ENCODE measurements at places on chromosomes 11 and 22.

DNA sequence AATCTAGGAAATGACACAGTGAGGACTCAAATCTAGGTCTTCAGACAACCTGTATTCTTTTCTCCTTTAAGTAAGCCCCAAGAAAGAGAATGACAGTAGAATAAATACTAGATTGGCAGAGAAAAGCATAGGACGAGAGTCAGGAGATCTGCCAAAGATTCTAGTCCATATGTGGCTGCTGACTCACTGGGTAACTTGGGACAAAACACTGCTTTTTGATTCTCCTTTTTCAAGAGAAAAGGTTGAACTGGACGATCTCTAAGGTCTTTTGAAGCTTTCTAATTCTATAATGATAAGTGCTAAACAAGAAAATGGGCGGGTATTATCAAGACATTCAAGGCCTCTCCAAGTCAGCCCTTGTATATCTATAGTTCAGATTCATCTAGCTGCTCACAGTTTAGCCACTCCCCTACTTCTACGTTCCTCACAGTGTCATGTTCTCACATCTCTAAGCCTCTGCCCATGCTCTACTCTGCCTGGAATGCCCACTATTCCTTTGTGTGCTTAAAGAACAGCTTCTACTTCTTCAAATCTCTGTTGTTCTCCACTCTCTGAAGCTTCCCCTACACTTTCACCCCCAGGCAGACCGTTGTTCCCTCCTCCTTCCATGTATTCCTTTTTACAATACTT is 53.0 kb downstream of the RELT start:
- peak; percentile 85 for DNase-seq

- DNase-seq: peak; percentile 55
Measured at GRCh38 chr11:129613071-129613470, 202.6 kb upstream of the TMEM45B start.

- no peak for DNase-seq
Measured at GRCh38 chr11:44028816-44029506, 18.8 kb upstream of the ACCSL start.

- DNase-seq: peak; percentile 46
Measured at GRCh38 chr22:46652847-46653331, 32.7 kb downstream of the GRAMD4 start.

GRCh38 chr11:12149672-12150225 is 39.4 kb downstream of the MICAL2 start:
- DNase-seq: no peak

- DNase-seq: peak; percentile 98
Measured at GRCh38 chr11:69008737-69009440, 4.2 kb downstream of the MRGPRF start.

DNA sequence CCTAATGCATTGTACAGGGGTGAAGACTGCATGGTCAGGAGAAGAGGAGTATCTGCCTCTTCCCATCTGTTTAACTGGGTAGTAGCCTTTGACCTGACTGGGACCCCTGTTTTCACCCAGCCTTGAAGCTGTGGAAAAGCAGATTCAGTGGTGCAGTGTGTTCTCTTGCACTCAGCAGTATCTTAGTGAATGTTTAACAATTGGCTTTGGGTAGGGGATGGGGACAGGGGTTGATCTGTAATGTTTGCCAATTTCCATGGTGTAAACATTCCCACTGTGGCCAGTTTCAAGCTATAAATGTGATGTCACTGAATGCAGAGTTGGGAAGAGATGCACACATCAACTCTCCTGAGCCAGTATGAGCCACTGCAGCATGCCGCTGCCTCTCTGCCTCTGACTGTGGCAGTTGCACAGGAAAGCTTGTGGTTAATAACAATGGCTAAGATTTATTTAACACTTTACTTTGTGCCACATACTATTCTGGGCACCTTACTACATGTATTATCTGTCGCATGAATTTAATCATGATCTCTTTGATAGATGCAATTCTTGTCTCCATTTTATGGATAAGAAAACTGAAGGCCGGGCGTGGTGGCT is 15.7 kb downstream of the FJX1 start:
- no peak for DNase-seq

- DNase-seq: no peak
Measured at GRCh38 chr11:128776069-128776423, 82.2 kb downstream of the FLI1 start.

DNA sequence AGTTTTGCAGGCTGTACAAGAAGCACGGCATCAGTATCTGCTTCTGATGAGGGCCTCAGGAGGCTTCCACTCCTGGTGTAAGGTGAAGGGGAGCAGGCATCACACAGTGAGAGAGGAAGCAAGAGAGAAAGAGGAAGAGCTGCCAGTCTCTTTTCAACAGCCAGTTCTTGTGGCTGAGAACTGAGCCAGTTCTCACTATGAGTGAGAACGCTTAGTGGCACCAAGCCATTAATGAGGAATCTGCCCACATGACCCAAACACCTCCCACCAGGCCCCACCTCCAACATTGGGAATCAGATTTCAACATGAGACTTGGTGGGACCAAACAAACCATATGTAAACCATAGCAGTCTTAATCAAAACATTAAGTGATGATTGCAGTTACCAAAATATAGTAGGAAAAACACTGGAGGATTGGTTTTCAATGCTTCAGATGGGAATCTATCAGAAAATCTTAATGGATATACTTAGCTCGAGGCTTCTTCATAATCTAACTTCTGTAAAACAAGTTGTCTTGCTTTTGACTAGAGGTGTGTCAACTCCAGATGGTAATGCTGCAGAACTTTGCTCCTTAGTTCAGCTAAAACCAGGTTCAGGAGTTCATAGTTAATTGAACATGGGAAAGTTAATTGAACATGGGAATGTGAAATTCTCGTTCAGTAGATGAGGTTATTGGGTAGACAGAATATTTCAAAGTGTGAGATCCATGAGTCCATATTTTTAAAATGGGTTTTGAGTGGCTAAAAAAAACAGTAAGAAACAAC is 12.2 kb downstream of the FAR1 start:
- peak; percentile 42 for DNase-seq

DNA sequence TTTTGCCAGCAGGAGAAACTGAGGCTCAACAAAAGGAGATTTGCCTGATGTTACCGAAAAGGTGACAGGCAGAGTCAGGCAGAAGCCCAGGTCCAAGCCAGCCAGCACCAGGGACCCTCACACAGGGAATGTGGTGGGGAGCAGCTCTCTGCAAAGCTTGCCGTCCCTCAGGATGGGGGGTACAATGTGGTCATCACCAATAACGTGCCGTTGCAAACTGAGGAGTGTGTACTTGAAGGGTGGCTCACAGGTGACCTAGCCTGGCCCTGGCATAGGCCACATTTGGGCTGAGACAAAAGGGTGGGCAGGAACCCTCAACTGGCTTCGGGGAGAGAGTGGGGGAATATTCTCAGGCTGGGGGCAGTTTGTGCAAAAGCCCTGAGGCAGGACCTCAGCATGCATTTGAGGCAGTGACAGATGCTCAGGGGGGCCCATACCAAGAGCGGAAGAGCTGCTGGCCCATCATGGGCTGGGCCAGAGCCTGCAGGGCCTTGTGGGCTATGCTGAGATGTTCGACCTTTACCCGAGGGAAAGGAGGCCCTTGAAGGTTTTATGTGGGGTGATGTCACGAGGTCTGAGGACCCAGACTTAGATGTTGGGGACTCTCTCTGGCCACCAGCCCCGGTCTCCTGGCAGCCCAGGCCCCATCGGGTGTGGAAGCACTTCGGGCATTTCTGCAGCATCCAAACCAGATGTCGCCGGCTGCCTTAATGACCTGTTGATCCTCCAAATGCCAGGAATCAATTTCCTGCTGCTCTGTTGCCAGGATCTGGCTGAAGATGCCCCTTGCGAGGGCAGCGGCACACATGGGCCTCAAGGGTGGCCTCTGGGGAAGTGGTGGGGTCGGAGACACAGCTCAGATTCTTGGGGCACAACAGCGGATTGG is 57.4 kb upstream of the SHISAL1 start:
- no peak for DNase-seq

DNA sequence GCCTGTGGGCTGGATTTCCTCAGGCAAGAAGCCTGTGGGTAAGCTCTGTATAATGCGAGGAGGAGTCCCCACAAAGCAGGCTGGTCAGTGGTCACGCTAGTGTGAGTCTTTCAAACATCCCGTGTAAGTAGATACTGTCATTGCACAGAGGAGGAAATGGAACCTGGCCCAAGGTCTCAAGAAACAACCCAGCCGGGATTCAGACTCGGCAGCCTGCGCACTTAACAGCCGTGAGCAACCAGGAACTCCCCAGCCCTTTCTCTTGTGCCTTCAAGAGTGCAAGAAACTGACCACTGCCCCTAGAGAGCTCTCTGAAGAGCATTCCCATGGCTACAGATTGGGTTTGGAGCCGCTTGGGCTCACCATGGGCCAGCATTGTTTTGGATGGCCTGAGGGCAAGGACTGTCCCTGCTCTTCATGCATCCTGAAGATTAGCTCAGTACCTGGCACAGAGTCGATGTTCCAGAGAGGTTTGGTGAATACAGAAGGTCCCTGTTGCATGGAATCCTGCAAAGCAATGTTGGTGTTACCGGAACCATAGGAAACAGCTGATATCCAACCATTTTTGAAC is 6.0 kb downstream of the MPST start:
- DNase-seq: no peak

GRCh38 chr22:47092896-47093311 is 330.5 kb downstream of the TBC1D22A start:
- peak; percentile 87 for DNase-seq

DNA sequence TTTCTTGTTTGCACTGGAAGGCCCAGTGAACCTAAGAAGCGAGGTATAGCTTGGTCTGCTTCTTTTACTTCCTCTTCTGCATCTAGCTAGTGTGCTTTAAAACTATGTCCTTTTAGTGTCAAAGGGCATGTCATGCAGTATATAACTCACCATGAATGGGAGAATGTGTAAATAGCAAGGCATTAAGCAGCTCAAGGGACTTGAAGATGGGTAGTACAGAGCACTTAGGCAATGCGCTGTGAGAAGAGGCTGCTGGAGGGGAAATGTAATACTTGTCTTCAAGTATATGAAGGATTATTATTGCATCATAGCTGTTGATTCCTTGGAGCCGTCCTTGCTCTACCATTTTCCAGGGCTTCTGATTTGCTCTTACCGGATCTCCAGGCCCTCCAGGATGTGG is 7.6 kb downstream of the MAML2 start:
- peak; percentile 56 for DNase-seq

- peak; percentile 50 for DNase-seq
Measured at GRCh38 chr11:124798991-124799347, 1.2 kb downstream of the MSANTD2 start.

- DNase-seq: no peak
Measured at GRCh38 chr11:118812485-118812884, 21.5 kb upstream of the DDX6 start.

DNA sequence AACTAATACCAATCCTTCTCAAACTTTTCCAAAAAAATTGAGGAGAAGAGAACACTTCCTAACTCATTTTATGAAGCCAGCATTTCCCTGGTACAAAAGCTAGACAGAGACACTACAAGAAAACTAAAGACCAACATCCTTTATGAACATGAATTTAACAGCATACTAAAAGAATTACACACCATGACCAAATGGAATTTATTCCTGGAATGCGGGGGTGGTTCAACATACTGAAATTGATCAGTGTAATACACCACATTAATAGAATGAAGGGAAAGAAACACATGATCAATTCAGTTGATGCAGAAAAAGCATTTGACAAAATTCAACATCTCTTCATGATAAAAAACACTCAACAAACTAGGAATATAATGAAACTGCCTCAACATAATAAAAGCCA is 148.1 kb downstream of the WNT7B start:
- peak; percentile 36 for DNase-seq

GRCh38 chr11:65021509-65021908 is 5.7 kb upstream of the SNX15 start:
- no peak for DNase-seq

DNA sequence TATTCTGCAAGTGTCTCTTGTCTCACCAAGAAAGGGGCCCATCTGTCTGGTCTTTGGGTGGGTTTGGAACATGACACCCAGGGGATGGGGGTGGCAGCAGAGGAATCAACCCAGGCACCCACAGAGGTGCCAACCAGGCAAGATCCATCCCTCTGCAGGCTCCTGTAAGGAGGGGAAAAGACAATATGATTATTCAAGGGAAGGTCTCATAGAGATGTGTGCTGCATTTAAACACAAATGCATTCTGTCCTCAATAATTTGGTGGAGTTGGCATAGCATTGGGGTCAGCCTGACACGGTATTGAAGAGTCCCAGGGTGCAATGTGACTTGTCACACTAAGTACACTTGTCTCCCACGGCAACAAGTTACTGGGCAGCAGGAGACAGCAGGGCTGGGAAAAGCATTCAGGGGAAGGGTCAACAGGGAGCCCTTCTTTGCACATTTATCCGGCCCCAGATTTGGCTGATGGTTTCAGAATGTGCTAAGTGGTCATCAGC is 33.1 kb upstream of the SPON1 start:
- DNase-seq: no peak

DNA sequence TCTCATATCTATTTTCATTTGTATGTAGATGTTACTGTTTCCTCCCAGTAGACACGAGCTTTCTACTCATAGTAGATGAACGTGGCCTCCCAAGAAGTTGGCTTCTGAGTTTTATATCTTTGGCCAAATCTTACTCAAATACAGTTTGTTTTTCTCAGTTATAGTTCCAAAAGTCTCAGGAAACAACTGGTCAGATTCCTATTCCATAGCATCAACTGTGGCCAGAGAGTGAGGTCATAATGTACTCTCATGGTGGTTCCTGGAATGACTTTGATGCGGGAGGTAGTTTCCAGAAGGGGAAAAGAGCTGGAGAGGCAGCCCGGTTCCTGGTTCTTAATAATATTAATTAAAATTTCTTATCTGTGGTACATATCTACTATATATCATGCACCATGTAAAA is 77.3 kb downstream of the SLC17A6 start:
- peak; percentile 22 for DNase-seq

DNA sequence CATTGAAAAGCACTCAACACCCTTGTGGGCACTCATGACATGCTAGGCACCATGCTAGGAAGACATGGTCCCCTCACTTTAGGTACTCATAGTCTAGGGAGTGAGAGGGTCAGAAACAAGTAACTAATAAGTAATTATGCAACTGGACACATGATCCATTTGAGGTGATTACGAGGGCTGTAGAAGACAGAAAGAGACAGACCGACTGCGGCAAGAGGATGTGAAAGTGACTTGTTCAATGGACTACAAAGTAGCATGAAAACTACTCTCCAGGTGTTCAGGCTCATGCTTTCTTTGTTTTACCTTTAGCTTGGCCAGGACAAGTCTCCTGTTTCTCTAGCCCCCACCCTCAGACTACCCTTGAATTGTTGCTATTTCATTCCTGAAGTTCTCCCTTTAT is 310.8 kb upstream of the SORL1-AS1 start:
- DNase-seq: no peak

DNA sequence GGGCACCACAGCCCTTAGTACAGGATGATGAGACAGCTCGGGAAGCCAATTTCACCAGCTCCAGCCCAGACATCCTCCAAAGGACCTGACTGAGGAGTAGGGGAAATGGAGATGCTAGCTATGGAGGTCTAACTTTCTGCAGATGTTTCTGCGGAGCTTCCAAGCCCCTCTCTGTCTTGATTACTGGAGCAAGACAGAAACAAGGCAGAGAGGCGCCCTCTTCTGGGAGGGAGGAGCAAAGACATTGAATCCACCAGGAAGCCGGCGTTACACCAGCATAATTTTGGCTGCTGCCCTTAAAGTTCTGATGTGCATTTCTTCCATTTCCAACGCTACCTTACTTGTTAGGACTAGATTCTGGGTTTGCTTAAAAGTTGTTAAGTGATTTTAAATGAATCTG is 107.3 kb upstream of the HSD17B12 start:
- peak; percentile 37 for DNase-seq

GRCh38 chr11:2789791-2790567 is 90.2 kb upstream of the KCNQ1OT1 start:
- no peak for DNase-seq

- DNase-seq: no peak
Measured at GRCh38 chr11:73263640-73264039, 8.5 kb upstream of the P2RY6 start.

- DNase-seq: peak; percentile 48
Measured at GRCh38 chr22:27952779-27953178, 33.7 kb upstream of the PITPNB start.
